ENCODE measurements at places on chromosomes 11 and 22.

DNA sequence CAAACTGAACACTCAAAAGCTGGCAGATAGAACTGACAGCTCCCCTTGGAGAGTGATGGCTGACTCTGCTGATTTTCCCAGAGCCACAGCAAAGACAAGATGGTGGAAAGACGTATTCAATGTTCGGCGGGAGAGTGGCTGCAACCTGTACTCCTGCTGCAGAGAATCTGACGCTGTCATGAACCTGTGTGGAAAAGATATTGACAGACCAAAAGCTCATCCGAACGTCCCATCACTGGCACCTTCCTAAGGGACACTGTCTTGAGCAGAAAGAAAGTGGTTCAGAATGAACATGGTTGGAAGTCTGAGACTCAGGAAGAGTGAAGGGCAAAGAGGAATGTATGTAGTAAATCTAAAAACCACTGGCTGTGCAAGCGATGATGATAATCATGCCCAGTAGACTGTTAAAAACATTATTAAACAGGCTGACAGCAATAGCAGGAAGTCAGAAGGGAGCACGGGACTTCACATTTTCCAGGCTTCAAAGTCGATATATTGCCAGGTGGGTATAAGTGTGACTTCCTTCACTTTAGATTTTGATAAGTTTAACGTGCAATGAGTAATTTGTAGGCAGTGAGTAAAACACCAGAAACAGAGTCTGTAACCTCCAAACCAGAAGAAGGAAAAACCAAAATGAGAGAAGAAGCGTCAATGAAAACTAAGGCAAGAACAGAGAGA, 6.2 kb upstream of the IL17REL start:
- H3K27me3 ChIP-seq, result peaks cover 20% of the 10 kb centered on the region
- no peak for DNase-seq
- H3K4me3 ChIP-seq, result no peak overlapping the region
- peaks cover 7% of the 10 kb centered on the region for H3K4me1 ChIP-seq

- no peak overlapping the region for H3K27ac ChIP-seq
- H3K4me1 ChIP-seq, result peaks cover 2% of the 10 kb centered on the region
- H3K27me3 ChIP-seq, result no peaks in the 10 kb centered on the region
- no peaks in the 10 kb centered on the region for H3K36me3 ChIP-seq
Observed at GRCh38 chr11:35247863-35248262, 108.9 kb downstream of the CD44 start.

GRCh38 chr11:9903579-9903978, 239.7 kb downstream of the SWAP70 start:
- H3K36me3 ChIP-seq, result no peaks in the 10 kb centered on the region
- peaks cover 20% of the 10 kb centered on the region for H3K4me1 ChIP-seq
- no peak overlapping the region for H3K27ac ChIP-seq
- DNase-seq, result no peak

DNA sequence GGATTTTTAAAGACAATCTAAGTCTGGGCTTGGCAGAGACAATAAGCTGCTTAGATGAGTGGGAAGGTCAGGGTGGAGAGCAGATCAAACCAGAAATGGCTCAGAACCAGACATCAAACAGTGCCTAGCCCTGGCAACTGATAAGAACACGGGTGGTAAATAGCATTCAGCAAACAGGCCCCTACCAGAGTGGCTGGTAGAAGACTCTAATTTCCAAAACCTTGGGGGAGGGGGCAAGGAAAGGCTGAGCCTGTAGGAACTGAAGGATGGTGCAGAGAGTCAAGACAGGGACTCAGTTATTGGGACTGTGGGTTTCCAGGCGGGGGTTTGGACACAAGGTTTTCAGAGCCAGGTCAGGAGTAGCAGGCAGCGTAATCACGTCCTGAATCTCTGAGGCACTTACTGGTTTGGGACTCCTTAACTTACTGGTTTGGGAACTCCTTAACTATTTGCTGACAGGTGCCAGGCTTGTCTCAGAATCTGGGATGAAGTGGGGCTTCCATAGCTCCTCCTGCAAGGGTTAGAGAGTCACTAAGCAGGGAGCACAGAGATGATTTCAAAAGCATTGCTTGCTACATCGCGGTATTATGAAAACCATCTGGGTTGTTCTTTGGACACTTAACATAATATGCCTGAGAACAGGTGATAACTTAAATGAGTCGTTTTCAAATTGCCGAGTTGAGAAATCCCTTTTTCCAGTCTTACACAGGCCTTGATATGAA, 5.7 kb upstream of the ABTB2 start:
- H3K27me3 ChIP-seq, result peaks cover 3% of the 10 kb centered on the region
- peaks cover 6% of the 10 kb centered on the region for H3K4me1 ChIP-seq

DNA sequence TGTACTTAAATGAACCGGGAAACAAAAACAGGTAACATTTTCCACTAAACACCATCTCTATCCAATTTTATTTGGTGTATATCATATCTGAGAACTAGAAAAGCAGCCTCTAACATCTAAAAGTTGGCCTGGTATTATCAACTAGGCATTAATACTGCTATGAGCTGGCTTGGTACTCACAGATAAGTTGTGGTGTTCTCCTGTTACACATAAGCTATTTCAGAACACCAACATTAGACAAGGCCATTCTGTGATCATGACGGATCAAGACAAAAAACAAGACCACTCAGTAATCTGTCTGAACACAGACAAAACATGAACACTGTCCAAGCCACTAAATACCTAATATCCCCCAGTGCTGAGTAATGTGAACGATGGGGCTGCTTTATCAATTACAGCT, 11.9 kb downstream of the RIC3 start:
- no peaks in the 10 kb centered on the region for H3K4me1 ChIP-seq
- H3K27me3 ChIP-seq, result peaks cover 4% of the 10 kb centered on the region
- no peak for DNase-seq
- no peaks in the 10 kb centered on the region for H3K36me3 ChIP-seq
- H3K27ac ChIP-seq, result no peak overlapping the region
- H3K4me3 ChIP-seq, result no peak overlapping the region

All from astrocyte (in vitro differentiated cells and primary cell).